ENCODE measurements at places on chromosomes 16 and 17. TPM values are rescaled to one million over a fixed set of nuclear protein-coding genes. Genes with fewer than 3 reads are reported as not detected.
A peak's percentile ranks its signal among the peaks of the same experiment; 100 is the strongest.

NOXO1 gene
- 1.2 TPM for total RNA-seq

DNA sequence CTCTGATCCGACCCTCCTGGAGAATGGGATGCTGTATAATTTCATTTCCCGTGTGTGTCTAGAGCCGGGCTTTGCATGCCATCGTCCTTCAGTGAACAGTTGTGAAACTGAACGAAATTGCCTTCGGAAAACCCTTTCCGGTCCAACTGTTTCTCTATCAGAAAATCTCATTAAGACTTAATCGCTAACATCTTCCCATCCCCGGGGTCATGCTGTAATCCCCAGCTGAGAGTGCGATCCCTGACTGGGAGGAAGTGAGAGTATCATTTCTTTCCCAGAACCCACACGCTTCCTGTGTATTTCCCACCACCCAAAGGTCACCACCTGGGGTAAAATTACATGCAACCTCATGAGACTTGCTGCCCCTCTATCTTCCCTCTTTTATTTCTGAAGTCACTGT lies 75.6 kb upstream of the RBFOX1 start:
- H3K27me3 ChIP-seq = no peaks in the 10 kb centered on the region
- no peak overlapping the region for H3K27ac ChIP-seq
- H3K4me3 ChIP-seq = no peak overlapping the region
- H3K36me3 ChIP-seq = no peaks in the 10 kb centered on the region

- H3K4me3 ChIP-seq = no peak overlapping the region
- no peaks in the 10 kb centered on the region for H3K27me3 ChIP-seq
- H3K36me3 ChIP-seq = peaks cover 35% of the 10 kb centered on the region
These were observed 2.8 kb downstream of the DNASE1L2 start for GRCh38 chr16:2238838-2239675.

DNA sequence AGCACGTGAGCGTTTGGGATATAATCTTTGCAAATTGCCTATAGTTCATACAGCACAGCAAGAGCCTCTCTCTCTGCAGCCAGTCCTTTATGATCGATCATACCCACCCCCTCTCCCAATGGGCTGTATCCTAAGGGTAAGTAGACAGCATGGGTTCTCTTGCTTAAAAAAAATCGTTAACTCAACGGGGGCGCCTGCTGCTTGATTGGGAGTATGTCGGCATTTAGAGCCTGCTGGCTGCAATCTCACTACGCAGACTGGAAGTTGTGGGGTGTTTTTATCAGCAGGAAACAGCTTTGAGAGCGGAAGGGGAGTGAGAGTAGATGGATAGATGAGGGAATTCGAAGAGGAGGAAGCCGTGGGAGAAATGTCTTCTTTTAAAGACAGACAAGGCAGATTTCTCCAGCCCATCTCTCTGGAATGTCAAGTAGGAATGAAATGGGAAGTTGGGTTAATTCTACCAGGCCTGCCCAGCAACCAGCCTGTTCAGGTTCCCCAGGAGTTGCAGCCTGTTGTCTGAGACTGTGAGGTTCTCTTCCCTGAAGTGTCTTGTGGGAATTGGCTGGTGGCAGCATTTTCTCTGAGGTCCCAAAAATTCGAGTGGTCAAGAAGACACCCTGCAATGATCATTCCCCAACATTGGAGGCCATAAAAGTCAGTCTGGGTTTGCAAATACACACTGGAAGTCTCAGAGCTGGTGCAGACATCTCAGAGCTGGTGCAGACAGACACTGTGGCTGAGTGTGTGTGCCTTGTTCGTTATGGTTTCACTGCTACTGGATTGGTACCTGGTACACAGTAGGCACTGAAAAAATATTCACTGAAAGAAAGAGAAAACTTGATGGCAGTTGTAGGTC lies 65.6 kb downstream of the PRKCB start:
- H3K36me3 ChIP-seq = no peaks in the 10 kb centered on the region
- peak overlapping the region; percentile 28 for H3K4me3 ChIP-seq
- no peaks in the 10 kb centered on the region for H3K27me3 ChIP-seq
- DNase-seq = peak; percentile 96
- peak overlapping the region; percentile 99 for H3K27ac ChIP-seq
- H3K4me1 ChIP-seq = peaks cover 85% of the 10 kb centered on the region

SLC16A11 gene
- 0.47 TPM for total RNA-seq

GRCh38 chr16:72886346-72886974 lies 161.5 kb downstream of the ZFHX3 start:
- H3K27ac ChIP-seq = no peak overlapping the region
- no peaks in the 10 kb centered on the region for H3K27me3 ChIP-seq
- DNase-seq = no peak
- H3K36me3 ChIP-seq = no peaks in the 10 kb centered on the region

GRCh38 chr17:15884731-15885130 lies 60.2 kb upstream of the ADORA2B start:
- no peaks in the 10 kb centered on the region for H3K27me3 ChIP-seq
- H3K36me3 ChIP-seq = no peaks in the 10 kb centered on the region
- DNase-seq = peak; percentile 72
- no peaks in the 10 kb centered on the region for H3K4me1 ChIP-seq

RGS9 gene
- 2.8 TPM for total RNA-seq

DNA sequence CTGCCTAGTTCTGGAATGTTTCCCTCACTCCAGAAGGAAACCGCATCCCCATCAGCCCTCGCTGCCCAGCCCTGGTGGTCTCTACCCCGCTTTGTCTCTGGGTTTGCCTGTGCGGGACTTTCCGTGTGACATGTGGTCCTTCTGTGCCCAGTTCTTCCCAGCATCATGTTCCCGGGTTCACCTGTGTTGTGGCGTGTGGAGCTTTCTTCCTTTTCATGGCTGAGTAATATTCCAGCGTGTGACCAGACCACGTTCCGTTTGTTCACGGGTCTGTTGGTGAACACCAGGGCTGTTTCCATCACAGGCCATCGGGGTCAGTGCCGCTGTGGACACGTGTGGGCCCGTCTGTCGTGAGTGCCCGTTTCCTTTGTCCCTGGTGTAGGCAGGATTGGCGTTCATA lies 32.1 kb downstream of the CACNA1H start:
- H3K27me3 ChIP-seq = no peaks in the 10 kb centered on the region
- DNase-seq = no peak
- H3K27ac ChIP-seq = no peak overlapping the region
- H3K36me3 ChIP-seq = no peaks in the 10 kb centered on the region
- H3K4me1 ChIP-seq = no peaks in the 10 kb centered on the region

Measured in A673 (cell line).